ENCODE measurements at places on chromosomes 5 and 9.

DNA sequence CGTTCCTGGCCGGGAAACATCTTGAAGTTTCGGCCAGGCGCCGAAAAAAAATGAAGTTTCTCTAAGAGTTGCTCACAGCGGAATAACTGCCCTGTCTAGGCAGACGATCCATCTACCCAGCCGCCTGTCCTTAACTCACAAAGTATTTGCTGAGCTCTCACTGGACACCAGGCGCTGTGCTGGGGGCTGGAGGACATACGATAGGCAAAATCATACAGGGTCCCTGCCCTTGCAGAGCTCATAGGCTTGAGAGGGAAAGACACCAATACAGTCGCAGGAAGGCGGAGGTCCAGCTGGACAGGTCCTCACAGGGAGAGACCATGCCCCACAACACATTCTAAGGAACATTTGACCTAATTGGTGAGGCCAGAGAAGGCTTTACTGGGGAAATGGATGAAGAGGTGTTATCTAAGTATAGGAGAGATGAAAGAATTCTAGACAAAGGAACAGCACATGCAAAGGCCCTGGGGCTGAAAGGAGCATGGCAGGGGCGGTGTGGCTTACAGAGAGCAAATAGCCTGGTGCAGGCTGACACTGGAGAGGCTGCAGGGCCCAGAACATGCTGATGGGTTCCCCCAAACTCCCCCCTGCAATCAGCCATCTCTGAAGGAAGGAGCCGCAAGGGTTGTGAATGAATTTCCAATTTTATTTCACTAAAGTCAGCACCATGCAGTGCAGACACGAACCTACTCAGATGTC is 2.0 kb upstream of the MXD3 start:
- no peak for DNase-seq

DNA sequence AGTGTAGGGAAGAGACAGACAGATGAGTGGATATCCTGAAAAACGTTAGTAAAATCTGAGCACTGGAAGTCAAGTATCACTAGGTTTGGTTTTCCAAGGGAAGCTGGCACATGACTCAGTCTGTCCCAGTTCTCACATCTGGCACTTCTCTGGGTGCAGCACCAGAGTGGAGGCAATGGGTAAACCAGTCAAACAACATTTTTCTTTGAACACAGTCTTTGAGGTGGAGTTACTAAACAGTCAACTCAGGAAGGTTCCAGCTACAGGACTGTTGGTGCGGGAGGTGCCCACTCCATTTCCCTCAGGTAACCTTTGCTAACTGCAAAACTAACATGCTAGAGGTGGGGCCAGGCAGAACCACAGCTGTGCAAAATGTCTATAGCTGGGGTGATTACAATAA is 301.4 kb upstream of the RFX3 start:
- DNase-seq: no peak

GRCh38 chr5:31135542-31135941 is 57.9 kb upstream of the CDH6 start:
- DNase-seq: no peak

GRCh38 chr5:13034061-13034460 is 910.4 kb downstream of the DNAH5 start:
- no peak for DNase-seq

GRCh38 chr9:90112788-90113187 is 508.0 kb downstream of the GADD45G start:
- no peak for DNase-seq

DNA sequence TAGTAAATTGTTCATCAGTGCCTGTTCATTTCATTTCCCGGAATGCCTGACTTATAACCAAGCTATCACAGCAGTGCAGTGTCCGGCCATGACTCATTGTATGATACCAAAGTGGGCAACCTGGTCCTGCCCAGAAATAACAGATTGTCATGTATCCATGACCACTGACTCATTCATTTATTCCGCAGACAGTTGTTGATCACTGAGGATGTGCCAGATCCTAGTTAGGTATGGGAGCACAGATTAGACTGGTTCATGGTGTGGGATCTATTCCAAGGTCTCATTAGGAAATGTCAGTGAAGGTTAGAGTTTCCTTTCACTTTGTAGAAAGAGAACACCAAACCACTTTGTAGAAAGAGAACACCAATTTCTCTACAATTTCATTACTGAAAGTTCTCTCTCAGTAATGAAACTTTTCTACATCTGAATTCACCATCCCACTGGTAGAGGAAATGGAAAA is 8.7 kb downstream of the NREP start:
- DNase-seq: no peak

DNA sequence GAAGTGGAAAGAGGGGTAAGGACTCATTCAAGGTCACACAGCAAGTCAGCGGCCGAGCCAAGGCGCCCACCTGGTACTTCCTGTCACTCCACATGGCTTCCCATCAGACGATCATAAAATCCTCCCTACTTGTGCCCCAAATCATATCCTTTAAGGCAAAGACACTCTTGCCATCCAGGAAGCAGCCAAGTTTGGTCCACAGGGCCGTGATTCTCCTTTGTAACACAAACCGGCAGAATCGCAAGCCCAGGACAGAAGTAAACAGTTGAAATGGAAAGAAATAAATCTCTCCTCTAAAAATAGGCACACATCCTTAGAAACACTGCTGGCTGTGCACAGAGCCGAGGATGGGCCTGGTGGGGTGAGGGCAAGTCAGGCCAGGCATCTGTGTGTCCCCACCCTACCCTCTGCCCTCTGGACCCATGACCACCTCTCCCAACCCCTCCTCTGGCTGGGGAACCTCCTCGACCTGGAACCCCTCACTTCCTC is 30.5 kb downstream of the TMOD1 start:
- DNase-seq: no peak

DNA sequence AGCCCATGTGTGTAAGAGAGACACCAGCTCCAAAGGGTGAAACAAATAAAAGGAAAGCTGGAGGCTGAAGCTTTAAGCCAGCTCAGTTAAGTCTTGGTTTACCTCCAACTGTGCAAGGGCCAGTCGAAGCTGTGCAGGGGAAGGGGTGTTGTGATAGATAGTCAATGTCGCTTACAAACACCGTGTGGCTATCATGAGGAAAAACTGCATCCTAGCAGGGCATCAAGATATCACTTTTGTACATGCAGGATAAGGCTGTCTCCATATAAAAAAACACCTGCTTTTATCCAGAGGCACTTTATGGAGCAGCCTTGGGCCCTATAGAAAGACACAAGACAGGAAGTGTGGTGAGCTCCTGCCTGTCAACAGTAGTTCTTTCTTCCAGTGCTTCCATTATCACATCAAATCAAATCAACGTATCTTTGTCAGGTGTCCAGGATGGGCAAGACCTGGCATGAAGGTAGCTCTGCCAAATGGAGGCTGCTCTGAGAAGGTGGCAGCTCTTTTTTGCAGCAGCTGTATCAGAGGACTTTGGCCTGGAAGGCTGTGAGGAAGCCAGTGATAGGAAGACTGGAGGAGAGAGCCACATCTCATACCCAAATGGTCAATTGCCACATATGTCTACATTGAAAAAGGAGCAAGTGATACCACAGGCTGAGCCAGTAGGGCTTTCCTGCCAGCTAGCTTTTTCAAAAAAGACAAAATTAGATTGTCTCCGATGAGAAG is 29.3 kb upstream of the SELENOP start:
- no peak for DNase-seq

DNA sequence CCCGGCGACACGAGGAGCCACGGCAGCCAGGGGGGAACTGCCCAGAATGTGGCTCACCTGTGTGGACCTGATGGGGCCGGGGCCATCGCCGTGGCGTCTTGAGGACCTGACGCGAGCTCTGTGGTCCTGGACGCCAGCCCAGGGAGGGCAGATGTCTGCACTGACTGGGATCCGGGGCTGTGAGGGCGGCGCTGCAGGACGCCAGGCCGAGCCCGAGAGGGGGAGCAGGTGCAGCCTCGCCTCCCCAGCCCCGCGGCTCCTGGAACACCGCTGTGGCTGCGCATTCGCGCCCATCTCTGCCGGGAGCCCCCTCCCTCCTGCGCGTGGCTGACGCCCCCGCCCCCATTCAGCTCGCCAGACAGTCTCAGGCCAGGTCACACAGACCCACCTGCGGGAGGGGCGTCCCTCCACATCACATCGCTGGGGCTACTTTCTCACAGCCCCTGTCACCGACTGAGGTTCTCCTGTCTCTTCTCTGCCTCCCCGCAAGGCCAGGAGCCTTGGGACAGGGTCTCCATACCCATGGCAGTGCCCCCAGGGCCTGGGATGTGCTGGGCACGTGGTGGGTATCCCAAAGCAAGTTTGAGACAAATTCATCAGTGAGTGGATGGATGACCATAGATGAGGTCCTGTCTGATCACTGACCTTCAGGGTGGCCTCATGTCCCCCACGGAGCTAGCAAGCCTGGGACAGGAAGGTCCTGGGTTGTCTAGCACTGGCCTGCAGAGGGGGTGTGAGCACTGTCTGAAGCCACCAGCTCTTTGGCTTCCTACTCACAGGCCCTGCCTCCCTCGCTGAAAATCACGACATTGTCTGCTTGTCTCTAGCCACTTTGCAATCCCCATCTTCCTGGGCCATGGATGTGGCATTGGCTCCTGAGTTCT is 47.3 kb downstream of the RASGEF1C start:
- DNase-seq: no peak

- DNase-seq: no peak
Observed at GRCh38 chr5:69265931-69266330, 31.2 kb downstream of the CDK7 start.

DNA sequence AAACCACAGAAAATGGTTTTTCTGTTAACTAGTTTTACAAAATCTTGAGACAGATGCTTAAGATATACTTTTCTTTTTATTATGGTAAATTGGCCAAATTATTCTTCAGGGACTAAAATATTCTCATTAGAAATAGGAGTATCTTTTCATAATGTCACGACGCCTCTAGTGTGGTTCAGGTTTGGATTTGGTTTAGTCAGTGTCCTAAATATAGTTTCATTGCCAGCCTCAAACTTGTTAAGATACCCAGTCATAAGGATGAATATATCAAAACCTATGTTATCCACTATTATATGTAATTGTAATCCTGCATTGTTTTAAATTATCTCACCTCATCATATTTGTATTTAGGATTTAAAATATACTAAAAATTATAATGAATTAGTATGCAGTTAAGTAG is 13.7 kb downstream of the NDUFAF2 start:
- DNase-seq: no peak

DNA sequence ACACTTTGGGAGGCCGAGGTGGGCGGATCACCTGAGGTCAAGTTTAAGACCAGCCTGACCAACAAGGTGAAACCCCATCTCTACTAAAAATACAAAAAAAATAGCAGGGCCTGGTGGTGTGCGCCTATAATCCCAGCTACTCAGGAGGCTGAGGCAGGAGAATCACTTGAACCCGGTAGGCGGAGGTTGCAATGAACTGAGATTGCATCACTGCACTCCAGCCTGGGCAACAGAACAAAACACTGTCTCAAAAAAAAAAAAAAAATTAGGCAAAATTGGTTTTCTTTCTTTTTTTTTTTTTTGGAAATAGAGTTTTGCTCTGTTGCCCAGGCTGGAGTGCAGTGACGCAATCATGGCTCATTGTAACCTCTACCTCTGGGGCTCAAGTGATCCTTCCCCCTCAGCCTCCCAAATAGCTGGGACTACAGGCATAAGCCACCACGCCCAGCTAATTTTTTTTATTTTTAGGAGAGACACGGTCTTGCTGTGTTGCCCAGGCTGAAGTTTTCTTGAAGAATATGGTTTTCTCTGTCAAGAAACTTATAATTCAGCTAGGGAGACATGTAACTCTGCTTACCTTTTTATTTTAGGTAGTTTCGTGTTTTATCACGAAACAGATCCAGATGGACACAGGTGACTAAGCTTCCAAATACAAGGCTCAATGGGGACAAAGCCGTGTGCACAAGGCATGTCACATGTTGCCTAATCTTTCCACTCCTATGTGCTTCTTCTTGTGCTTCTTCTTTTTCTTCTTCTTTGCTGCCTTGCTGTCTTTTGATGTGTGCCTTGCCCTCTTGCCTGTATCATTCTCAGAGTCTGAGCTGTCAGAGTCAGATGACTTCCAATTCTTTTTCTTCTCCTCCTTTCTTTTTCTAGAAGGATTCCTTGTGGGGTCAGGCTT is 14.3 kb downstream of the TTC1 start:
- no peak for DNase-seq

- DNase-seq: no peak
Observed at GRCh38 chr9:79221084-79221483, 350.7 kb upstream of the TLE4 start.

DNA sequence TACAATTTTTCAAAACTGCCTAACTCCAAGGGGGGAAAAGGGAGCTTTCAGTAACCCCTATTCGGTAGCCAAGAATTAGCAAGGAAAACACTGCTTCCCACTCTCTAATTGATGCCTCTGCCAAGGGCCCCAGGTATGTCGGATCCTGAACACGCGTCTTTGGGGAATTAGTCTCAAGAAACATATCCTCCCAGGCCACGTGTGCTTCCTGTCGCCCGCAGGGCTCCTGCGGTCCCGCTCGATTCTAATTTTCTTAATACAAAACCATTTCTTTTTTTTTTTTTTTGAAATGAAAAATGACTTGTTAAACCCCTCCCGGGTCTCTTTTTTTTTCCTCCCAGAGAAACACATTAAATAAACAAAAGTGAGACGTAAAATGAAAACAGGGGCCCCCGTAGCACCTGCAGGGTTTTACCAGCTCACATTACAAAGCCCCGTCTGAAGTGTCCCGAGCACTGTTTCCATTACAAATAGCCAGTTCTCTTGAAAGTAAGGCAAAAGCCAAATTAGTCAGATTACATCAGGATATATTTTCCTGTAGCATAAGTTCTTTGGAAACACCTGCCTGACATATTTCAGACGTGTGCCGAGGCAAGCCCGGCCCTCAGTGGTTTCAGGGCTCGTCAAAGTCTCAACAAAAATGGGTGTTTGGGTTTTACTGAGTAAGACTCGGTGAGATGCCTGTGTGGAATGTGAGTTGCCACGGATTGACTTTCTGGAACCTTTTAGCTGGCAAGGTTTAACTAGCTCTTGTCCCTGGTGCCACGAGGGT is 21.5 kb downstream of the SMIM23 start:
- DNase-seq: no peak

GRCh38 chr5:16160706-16161105 is 18.9 kb downstream of the MARCHF11 start:
- DNase-seq: no peak

DNA sequence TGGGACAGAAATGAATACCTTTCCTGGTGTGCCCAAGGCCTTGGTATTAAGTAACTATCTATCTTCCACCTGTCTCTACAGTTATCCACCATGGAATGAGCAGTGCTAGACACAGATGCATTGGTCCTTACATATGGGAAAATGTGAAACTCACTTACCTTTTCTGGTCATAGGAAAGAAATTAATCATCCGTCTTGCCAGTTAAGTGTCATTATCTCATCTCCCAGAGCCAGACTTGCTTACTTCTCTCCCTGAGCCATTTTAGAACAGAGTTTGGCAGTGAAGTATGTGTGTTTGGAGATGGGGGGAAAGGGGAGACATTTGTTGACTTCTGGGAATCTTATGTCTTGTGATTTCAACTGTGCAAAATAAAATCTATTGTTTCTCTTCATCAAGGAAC is 1211.0 kb upstream of the CDH6 start:
- DNase-seq: no peak

Data from stimulated activated naive CD4-positive, alpha-beta T cell (primary cell).